Dorsolateral prefrontal cortex (tissue), 122 donors: ENCODE measurements at places on chromosomes 13 and 19.
A peak's percentile ranks its signal among the peaks of the same experiment; 100 is the strongest.

- DNase-seq = no peak
Observed at GRCh38 chr13:35860661-35861060, 270.5 kb downstream of the DCLK1 start.

GRCh38 chr19:17755977-17756670, 4.8 kb downstream of the FCHO1 start:
- DNase-seq = peak; percentile 95

- no peak for DNase-seq
Observed at GRCh38 chr13:89828506-89828905, 1519.0 kb upstream of the MIR17HG start.

GRCh38 chr13:44313674-44314073, 60.0 kb upstream of the SERP2 start:
- DNase-seq = no peak

DNA sequence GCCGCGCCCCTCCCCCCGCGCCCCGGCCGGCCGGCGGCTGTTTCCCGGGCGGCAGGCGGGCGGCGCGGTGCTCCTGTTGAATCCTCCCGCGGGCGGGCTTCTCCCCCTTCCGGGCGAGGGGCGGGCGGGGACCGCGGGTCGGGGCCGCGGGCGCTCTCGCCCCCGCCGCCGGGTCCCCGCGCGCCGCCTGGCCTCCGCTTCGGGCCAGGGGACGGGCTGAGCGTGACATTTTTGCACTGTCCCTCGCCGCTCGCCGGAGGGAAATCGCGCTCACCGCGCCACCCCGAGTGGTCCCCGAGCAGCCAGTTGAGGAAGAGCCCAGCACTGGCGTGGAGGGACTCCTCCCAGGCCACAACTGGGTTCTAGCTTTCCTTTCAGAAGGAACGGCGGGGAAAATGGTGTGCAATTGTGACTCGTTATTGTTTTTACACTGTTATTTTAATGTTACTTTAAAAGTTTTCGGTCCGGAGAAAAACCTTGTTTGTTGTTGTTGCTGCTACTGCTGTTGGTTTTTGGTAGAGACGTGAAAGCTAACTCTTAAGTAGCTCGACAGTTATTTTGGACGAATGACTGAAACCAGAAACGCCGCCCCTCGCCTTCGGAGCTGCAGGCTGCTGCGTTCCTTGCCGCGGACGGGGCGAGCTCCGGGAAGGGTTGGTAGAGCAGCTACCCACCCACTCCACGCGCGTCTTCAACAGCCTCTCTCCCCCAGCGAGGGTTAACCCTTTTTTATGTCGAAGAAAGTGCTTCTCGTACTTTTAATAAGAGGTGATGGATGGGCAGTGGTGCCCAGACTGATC, 959 bp downstream of the PDS5B start:
- peak; percentile 66 for DNase-seq

DNA sequence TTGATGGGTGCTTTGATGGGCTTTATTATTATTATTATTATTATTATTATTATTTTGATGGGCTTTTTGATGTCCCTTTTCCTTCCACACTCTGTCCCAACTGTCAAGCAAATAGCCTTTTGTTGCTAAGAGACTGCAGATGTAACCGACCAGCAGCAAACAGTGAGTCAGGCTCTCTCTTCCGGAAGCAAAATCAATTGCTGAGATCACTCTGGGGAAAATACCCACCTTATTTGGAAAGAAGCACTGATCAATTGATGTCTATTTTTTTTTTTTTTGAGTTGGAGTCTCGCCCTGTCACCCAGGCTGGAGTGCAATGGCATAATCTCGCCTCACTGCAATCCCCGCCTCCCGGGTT, 2.9 kb downstream of the LDLR start:
- no peak for DNase-seq

DNA sequence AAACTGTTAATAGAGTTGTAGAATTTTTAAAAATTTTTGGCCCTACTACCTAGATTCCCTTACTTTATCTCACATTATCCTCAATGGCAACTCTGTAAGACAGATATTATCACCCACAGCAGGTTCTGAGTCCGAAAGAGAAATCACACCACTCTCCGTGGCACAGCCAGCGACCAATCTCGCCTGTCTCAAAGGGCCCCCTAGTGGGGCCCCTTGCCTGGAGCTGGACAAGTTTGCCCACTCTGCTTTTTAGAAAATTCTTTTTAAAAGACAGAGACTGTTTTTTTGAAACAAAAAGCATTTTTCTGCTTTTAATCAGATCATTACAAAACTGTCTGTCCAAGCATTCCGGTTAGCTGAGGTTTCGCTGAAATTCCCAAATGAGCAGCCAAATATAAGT, 21.7 kb downstream of the PHF11 start:
- DNase-seq = no peak

DNA sequence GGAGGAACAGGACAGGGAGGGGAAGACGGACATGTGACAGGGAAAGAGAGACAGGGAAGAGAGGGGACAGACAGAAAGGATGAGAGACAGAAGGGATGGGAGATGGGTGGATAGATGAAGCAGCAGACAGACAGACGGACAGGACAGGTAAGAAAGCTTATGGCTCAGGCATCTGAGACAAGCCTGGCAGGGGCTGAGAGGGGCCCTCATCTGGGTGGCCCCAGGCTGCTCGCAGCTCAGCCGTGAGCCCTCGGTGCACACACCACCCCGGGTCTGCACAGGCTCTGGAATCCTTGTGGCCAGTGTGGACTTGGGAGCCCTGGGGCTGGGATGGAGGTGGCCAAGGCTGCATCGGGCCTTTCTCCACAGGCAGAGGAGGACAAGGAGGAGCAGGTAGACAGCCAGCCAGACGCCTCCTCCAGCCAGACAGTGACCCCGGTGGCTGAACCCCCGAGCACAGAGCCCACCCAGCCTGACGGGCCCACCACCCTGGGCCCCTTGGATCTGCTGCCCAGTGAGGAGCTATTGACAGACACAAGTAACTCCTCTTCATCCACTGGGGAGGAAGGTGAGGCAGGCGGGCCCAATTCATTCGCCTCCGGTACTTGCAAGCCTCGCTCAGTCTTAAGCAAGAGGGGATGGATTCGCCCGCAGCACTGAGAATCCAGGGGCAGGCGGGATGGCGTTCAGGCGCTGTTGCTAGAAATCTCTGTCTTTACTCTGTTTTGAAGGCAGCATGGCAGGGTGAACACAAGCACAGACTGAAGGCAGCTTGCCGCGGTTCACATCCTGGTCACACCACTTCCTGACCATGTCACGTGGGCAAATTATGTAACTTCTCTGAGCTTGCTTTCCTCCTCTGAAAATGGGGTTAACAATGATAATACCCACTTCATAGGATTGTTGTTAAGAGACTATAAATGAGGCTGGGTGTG, 14.0 kb downstream of the GRAMD1A start:
- DNase-seq = no peak

GRCh38 chr19:7349231-7349591, 474 bp downstream of the ARHGEF18 start:
- DNase-seq = no peak

DNA sequence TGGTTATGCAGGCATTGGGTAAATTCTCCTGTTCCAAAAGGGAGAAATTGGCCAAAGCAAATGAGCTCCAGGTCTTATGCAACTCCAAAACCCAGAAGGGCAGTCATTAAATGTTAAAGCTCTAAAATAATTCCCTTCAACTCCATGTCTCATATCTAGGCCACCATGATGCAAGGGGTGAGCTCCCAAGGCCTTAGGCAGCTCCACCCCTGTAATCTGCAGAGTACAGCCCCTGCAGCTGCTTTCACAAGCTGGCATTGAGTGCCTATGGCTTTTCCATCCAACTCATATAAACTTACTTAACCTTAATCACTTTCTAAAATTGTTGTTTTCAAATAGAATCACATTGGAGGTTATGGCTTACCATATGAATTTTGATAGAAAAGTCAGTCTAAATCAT, 44.7 kb upstream of the ZNF429 start:
- no peak for DNase-seq

GRCh38 chr19:7267792-7268704, 26.2 kb downstream of the INSR start:
- no peak for DNase-seq

- no peak for DNase-seq
Observed at GRCh38 chr19:53094754-53095575, 8.3 kb downstream of the ZNF160 start.

- DNase-seq = no peak
Observed at GRCh38 chr13:40570930-40571329, 95.5 kb downstream of the FOXO1 start.

DNA sequence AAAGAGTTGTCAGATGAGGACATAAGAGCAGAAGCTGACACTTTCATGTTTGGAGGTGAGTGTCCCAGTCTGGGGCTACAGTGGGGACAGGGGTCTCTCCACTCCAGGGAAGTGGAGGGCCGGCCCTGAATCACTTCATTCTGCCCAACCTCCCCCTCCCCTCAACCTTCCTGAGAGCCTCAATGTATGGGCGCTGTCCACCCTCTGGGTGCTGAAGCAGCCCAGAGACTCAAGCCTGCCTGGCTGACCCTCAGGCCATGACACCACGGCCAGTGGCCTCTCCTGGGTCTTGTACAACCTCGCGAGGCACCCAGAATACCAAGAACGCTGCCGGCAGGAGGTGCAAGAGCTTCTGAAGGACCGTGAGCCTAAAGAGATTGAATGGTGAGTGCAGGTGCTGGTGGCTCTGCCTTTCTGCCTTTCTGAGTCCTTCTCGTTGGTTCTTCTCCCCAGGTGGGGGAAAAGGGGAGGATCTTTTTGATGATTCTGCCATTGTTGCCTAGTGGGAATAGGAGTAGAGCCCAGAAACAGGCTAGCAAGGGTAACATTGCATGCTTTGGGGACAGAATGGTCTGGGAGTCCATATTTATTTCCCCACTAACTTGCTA, 8.8 kb downstream of the CYP4F8 start:
- DNase-seq = no peak

DNA sequence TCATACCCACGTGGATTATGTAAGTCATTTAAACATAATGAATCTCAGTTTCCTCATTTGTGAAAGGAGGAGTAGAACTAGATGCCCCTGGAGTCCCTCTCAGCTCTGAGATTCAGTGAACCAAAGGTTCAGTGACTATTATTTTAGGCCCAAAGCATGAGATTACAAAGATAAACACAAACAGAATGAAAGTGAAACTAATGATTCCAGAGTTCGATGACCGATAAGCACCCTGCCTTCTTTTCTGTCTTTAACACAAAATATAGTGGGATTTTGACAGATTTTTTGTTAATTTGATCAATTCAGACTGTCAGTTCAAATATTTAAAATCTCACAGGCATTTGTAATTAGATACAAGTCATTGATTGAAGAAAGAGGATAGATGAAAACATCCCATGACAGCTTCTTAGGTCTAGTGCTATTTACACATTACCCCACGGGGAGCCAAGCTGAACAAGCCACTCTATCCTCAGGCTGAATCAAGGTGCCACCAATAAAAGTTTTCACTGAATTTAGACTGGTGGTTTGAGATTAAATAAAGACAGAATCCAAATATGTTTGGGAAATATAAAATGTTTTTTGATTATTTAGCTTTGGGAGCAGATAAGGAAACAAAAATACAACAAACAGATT, 64.6 kb upstream of the RAP2A start:
- no peak for DNase-seq

GRCh38 chr19:3039641-3040077, 10.6 kb upstream of the TLE2 start:
- DNase-seq = no peak

- no peak for DNase-seq
Observed at GRCh38 chr13:27476943-27477703, 26.8 kb upstream of the MTIF3 start.

- peak; percentile 96 for DNase-seq
Observed at GRCh38 chr19:38229585-38230073, 5.6 kb upstream of the DPF1 start.

- no peak for DNase-seq
Observed at GRCh38 chr13:111116856-111117255, 1.7 kb downstream of the ARHGEF7 start.

DNA sequence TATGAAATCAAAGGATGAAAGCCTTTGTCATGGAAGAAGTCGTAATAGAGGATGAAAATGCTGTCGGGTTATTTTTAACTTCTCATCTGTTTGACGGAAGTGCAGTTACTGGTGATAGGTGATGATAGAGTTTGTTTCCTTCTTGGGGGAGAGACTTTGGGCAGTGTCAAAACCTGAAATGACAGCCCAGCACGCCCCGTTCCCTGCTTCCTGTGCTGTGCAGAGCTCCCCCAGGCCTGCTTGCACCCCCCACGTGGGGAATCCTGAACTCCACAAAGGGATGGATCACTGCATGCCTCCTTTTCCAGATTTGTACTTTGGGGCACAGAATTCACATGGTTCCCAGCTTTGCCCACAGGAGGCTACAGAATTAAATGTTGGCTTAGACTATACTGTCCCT, 102.7 kb downstream of the ATP11A start:
- no peak for DNase-seq

- no peak for DNase-seq
Observed at GRCh38 chr13:24694907-24695306, 14.7 kb downstream of the ATP12A start.

- DNase-seq = no peak
Observed at GRCh38 chr13:102815788-102816187, 16.9 kb downstream of the BIVM start.

DNA sequence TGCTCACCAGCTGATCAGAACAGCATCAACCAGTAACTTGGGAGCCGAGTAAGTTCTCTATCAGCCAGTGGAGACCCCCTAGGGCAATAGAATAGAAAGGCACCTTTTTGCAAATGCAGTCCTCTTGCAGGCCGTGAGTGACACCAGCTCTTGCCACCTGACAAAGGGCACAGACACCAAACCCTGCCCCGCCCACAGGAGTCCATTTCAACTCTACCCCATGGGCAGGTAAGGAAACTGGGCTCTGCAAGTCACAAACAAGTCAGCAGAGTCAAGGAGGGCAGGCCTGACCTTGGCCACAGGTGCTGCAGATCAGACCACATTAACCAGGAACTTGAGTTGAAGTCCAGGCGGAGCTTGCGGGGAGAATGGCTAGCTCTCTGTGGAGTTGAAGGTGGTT, 77.4 kb upstream of the SPATA13 start:
- no peak for DNase-seq

GRCh38 chr19:15432629-15433518, 14.1 kb upstream of the AKAP8L start:
- DNase-seq = peak; percentile 89

- DNase-seq = no peak
Observed at GRCh38 chr13:51229101-51229719, 7.0 kb downstream of the FAM124A start.

DNA sequence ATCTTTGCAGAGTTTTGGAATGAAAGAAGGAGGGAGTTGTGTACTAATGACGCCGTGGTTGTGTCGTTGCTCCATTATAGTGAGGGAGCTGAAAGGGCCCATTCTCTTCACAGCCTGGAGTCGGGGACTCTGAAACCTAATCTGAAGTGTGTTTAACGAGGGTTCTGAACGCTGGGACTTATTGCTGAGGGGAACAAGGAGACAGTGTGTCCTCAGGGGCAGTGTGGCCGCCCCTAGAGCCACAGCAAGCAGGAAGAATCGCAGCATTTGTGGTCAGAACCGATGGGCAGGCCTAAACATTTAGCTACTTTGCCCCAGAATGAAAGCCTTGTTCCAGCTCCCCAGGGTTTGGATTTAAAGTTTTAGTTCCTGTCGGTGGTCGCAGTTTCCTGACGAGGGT, 156.4 kb upstream of the RNF113B start:
- DNase-seq = no peak

DNA sequence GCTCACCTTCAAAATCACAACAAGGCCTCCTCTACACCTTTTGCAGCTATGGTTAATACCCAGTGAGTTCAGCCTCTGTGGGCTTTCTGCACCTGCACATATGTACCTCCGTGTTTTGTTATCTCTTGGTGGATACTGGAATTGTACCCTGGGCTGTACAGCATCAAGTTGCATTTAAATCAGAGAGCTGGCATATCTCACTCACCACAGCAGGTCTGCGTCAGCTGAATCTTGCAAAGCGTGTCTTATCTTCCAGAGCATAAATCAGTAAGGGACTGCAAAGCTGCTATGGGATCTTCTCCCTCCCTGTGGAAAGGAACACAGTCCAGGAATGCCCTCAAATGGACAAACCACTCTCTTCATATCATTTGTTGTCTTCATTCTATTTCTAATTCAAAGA, 1048.7 kb downstream of the UQCRFS1 start:
- DNase-seq = no peak
